ENCODE measurements at places on chromosomes 11 and 22.

DNA sequence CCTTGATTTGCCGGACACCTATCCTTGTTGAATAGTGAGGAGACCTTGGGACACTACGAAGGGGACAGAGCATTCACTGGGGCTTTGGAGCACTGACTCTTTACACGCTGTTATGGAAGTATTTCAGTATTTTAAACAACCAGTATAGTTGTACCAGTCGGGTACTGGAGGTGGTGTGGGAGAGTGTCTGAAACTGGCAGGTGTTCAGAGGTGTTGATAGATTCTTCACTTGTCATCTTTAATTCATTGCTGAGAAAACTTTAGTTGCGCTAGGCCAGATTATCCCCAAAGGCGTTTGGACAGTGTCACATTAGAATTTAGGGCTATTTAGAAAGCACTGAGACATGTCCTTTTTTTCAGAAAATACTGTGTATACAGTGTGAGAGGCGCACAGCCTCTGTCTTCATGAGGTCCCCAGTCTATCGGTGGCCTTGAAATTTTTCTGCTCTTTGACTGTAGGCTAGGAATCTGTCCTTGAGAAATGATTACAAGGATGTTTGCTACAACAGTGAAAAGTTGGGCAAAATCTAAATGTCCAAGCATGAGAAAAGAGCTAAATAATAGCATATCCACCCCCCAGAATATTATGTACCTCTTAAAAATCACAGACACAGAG is 69.7 kb downstream of the TEAD1 start:
- DNase-seq = no peak

GRCh38 chr11:123510579-123510905 is 80.5 kb downstream of the GRAMD1B start:
- DNase-seq = no peak

GRCh38 chr11:20407344-20407743 is 19.8 kb downstream of the PRMT3 start:
- no peak for DNase-seq

- no peak for DNase-seq
Measured at GRCh38 chr11:43410394-43410793, 51.7 kb downstream of the TTC17 start.

DNA sequence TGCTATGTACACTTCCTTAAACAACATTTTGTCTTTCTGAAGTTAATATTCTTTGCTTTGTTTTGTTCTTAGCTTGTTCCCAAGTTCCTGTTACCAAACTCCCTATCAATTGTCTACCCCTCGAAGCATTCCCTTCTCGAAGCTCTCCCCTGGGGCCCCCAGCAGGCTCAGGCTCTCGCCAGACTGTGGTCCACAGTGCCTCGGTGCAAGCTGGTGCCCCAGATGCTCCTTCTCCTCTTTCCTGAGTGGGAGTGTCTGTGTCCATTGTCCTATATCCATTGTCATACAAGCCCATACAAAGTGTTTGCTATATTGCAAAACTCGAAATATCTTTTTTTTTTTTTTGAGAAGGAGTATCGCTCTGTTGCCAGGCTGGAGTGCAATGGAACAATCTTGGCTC is 51.7 kb upstream of the RTL6 start:
- DNase-seq = no peak

GRCh38 chr22:45564349-45565030 is 61.8 kb downstream of the FBLN1 start:
- no peak for DNase-seq

DNA sequence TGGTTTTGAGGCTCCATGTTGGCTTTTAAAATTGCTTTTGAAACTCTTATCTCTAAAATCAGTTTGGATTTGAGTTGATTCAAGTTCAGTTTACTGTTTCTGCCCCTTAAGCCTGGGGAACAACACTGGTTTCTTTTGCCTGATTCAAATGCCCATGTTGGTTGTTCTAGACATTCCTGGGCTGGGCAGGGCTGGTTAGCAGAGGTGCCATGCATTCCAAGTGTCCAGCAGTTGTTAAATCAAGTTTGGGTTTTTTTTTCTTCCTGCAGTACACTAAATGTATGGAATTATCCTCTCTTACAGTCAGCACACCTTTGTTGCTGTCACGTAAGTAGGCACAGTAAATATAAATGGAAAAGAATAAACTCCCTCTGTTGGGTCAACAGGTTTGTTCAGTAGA is 67.2 kb upstream of the MTMR2 start:
- no peak for DNase-seq

- DNase-seq = no peak
Measured at GRCh38 chr11:12765428-12765827, 91.2 kb downstream of the TEAD1 start.

DNA sequence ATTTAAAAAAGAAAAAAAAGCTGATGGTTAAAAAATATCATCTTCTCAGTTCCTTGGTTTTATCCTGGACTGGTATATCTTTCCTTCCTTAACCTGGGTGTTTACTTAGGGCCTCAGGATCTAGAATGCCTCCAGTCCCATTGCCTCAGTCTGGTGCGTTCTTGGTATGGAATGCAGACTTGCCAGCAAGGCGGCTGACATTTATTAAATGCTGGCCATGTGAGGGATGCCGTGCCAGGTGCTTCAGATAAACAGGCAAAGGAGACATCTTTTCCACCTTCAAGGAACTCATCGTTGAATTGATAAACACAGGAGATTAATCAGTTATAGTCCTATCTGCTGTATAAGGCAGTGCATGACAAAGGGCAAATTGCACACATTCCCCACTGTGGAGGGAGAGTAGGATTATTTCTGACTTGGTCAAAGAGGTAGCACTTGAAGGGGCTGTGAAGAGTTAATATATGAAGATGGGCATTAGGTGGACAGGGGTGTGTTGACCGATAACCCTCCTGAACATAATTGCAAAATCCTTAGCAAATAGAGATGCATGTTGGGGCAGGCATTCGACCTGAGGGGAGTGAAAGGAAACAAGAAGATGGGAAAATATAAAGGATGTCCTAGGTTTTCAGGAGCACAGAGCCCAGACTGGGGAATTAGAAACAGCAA is 54.4 kb downstream of the ALX4 start:
- DNase-seq = no peak

DNA sequence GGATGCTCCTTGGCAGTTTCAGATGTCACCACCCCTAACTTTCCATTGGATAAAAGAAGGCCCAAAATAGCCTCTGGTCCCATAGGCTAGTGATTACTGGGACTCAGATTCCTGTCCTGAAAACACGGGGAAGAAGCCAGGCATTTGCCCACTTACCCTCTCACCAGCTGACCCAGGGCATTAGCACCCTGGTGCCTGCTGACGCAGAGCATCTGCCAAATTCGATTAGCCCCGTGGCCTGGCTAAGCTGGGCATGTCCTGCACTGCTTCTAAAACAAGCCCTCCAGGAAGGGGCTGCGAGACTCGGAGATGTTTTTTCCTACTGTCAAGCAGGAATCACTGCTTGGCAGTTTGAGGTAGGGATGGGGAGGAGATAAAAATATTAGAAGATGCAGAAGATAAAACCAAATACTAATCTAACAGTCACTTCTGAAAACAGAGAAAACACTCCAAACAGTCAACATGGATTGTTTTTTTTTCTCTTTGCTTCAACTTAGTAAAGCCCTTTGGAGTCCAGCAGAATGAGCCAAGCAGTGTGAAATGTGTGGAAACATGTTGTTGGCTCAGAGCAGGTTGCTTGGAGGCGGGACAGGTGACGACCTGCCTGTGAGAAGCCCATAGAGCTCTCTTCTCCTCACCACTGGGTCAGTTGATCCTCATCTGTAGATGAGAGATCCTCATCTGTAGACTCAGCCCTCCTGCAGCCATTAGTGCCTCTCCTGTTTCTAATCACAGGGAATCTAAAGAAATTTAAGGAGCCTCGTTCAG is 54.0 kb downstream of the BDNF start:
- no peak for DNase-seq

- DNase-seq = no peak
Measured at GRCh38 chr11:27291954-27292636, 70.9 kb downstream of the CCDC34 start.

GRCh38 chr11:79481795-79482194 is 41.0 kb upstream of the TENM4 start:
- no peak for DNase-seq

- no peak for DNase-seq
Measured at GRCh38 chr11:34356130-34356529, 1.7 kb downstream of the ABTB2 start.

GRCh38 chr11:30876228-30876627 is 290.1 kb upstream of the MPPED2 start:
- DNase-seq = no peak

GRCh38 chr11:112724496-112724790 is 236.8 kb upstream of the NCAM1 start:
- no peak for DNase-seq

GRCh38 chr11:78187366-78188285 is 800 bp downstream of the KCTD21 start:
- peak; percentile 74 for DNase-seq

DNA sequence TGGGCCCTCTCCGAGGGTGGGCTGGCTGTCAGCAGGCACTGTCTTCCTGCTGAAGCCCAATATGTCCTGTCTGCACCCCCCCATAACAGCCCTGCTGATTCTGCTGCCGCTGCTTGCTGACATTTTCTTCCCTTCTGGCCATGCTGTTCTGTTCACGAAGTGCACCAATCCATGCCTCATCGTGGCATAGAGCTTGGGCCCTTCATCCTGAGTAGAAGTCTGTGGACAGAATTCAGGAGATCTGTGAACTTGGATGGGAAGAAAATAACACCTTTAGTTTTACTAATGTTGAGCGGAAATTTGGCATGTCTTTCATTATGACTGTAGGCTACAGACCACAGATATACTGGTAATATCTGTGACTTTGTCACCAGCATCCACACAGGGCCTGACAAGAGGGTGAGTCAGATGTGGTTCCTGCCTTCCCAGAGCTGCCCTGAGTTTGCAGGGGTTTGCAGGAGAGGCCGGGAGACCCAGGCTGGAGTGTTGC is 14.1 kb upstream of the KIAA0930 start:
- DNase-seq = no peak

DNA sequence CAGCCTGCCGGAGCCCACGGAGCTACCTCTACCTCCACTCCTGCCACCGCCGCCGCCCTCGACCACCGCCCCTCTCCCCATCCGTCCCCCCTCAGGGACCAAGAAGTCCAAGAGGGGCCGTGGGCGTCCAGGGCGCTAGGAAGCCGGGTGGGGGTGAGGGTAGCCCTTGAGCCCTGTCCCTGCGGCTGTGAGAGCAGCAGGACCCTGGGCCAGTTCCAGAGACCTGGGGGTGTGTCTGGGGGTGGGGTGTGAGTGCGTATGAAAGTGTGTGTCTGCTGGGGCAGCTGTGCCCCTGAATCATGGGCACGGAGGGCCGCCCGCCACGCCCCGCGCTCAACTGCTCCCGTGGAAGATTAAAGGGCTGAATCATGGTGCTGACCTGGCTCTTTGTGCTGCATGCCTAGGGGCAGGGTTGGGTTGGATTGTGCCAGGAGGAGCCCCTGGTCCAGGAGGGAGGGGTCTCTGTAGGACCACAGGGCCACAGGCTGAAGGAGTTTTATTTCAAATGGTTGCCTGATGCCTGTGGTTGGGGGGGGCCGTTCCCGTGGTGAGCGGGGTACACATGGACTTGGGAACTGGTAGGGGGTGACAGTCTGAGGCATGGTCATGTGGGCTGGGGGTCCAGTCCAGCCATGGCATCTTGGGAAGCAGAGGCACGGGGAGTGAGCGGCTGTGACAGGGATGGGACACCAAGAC is 2.3 kb downstream of the PTPRCAP start:
- DNase-seq = no peak

- no peak for DNase-seq
Measured at GRCh38 chr11:76253416-76253815, 47.1 kb upstream of the WNT11 start.

- no peak for DNase-seq
Measured at GRCh38 chr11:66335531-66336233, 552 bp downstream of the RIN1 start.

GRCh38 chr11:2212411-2213251 is 41.0 kb upstream of the TH start:
- DNase-seq = no peak

DNA sequence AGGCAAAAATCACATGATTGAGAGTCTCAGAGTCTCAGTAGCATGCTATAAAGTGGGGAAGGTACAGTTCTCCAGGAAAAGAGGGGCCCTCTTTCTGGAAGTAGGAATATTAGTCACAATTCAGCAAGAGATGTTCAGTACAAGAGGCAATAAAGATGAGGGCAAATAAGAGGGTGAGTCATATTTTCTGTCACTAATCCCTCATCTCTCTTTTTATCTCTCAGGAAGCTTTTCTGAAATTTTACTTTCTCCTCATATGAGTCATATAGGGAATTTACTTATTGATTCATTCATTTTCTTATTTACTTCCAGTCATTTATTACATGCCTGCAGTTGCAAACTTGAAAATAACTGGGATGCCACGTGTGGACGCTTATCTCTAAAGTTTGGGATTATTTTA is 3.4 kb upstream of the NXPE1 start:
- DNase-seq = no peak

- no peak for DNase-seq
Measured at GRCh38 chr11:105227363-105227762, 87.8 kb upstream of the CARD18 start.

DNA sequence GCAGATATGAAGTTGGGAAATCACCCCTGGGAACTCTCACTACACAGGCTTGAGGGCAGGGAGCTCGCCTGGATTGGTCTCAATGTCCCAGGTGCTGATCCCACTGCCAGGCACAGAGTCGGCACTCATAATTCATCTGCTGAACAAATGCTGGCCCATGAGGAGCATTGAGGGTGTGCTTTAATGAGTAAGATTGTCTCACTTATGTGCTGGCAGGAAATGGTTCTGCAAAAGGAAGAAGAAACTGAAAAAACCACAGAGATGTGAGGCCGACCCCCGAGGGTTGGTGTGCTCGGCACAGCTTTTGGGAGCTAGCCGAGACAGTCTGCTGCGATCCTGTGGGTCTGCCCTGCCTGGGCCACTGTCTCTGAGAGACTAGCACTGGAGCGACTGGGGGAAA is 9.4 kb downstream of the PLAAT2 start:
- no peak for DNase-seq

- no peak for DNase-seq
Measured at GRCh38 chr22:42060489-42060888, 10.1 kb downstream of the NAGA start.

DNA sequence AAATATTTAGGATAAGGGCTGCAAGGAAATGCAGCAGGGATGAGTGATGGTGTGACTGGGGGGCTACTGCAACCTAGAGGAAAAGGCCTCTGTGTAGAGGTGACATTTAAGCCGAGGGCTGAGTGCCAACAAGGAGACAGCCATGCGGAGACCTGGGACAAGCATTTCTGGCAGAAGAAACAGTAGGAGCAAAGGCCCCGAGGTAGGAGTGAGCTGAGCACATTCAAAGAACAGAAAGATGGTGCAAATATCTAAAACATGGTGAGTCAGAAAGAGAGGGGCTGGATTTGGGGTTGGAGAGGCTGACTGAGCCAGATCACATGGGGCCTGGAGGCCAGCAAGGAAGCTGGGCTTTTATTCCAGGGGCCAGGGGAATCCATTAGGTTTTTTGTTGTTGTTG is 55.1 kb upstream of the INCENP start:
- no peak for DNase-seq

DNA sequence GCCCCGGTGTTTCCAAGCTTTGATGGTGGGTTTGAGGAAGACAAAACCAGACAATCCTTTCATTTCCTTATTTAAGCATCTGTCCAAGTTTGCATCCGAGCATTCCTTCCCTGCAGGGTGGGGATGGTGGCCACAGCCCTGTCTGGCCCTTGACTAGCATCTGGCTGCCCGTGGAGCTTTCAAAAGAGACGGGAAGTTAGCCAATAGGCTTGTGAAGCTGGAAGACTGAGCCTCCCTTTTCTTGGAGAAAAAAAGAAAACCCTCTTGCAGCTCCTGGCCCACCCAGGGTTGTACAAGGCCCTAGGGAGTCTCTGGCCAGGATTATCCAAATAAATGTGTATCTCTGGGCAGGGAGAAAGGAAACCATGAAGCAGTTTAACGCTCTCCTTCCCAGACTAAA is 60.6 kb downstream of the MICAL2 start:
- DNase-seq = no peak

All from stimulated activated CD4-positive, alpha-beta T cell treated with anti-CD3 and anti-CD28 coated beads, Interleukin-12 subunit alpha, Interleukin-12 subunit beta, amount 100 ng/mL, for 48 hours (primary cell).